Upper lobe of right lung (tissue), 1 donor: ENCODE measurements at places on chromosomes 4 and X. TPM values are rescaled to one million over a fixed set of nuclear protein-coding genes. Genes with fewer than 3 reads are reported as not detected.
A peak's percentile ranks its signal among the peaks of the same experiment; 100 is the strongest.

STIM2 gene
- 36.7 TPM for total RNA-seq

DNA sequence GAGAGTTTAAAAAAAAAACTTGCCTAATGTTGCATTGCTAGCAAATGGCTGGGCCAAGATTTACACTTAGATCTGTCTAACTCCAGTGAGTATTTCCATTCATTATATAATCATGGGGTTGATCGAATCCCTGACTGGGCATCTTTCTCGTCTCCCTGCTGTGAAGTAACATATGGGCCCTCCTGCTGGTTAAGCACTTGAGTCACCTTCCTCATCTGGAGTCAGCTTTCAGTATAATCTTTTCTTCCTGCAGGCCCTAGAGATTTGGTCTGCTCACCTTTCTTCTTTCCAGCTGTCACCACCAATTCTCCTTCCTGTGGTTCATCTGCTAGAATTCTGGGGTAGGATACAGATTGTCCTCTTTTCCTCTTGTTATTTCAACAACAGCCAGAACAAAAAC is 41.6 kb downstream of the TIGD2 start:
- no peaks in the 10 kb centered on the region for H3K27me3 ChIP-seq
- no peaks in the 10 kb centered on the region for H3K4me1 ChIP-seq
- DNase-seq = no peak
- H3K36me3 ChIP-seq = no peaks in the 10 kb centered on the region
- H3K27ac ChIP-seq = no peak overlapping the region
- no peak overlapping the region for H3K4me3 ChIP-seq

DNA sequence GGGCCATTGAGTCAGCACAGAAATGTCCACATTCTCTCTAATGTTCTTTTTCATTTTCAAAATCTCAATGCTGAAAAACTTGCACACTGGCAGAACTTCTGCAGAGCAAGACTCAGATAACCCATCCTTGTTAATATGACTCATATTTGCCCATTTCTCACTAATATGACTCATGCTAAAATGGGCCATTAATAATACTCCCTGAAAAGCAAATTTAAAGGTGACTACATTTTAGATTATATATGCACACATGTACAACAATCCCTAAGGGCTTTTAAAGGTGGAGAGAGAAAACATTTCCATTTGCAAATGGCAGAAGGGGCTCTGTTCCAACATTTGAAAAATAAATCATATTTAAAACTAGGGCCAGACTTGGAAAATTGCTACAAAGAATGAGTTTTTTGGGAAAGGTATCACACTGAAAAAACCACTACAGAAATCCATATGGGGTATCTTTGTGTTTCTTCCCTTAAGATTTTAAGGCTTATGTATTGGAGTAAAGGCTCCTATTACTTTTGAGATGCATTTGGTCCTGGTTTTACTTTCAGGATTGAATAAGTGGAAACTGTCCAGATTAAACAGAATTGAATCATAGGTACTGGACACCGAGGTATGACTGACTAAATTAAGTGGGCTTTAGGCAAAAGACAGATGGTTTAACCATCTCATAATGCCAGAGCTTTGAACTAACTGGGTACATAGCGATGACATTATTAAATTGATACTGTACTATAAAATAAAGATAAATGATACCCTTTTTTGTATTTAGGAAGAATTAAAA is 30.0 kb downstream of the TLR2 start:
- no peak overlapping the region for H3K27ac ChIP-seq
- H3K27me3 ChIP-seq = no peaks in the 10 kb centered on the region
- DNase-seq = no peak
- no peaks in the 10 kb centered on the region for H3K36me3 ChIP-seq
- H3K4me1 ChIP-seq = no peaks in the 10 kb centered on the region

GRCh38 chrX:19705196-19705769 is 182.1 kb downstream of the SH3KBP1 start:
- no peak overlapping the region for H3K4me3 ChIP-seq
- no peaks in the 10 kb centered on the region for H3K36me3 ChIP-seq
- H3K27ac ChIP-seq = no peak overlapping the region
- DNase-seq = no peak
- no peaks in the 10 kb centered on the region for H3K27me3 ChIP-seq

GRCh38 chr4:167906851-167907250 is 185.5 kb upstream of the ANXA10 start:
- H3K36me3 ChIP-seq = no peaks in the 10 kb centered on the region
- DNase-seq = no peak
- no peak overlapping the region for H3K27ac ChIP-seq
- no peaks in the 10 kb centered on the region for H3K27me3 ChIP-seq
- no peaks in the 10 kb centered on the region for H3K4me1 ChIP-seq
- no peak overlapping the region for H3K4me3 ChIP-seq

GRCh38 chr4:59987289-59987688 is 1212.8 kb upstream of the ADGRL3 start:
- no peaks in the 10 kb centered on the region for H3K36me3 ChIP-seq
- no peak overlapping the region for H3K27ac ChIP-seq
- DNase-seq = no peak
- no peaks in the 10 kb centered on the region for H3K27me3 ChIP-seq

COL4A6 gene
- total RNA-seq = 1.8 TPM

RTL5 gene
- 9.2 TPM for total RNA-seq

ZNF280C gene
- total RNA-seq = 5.1 TPM

PDK3 gene
- 19.4 TPM for total RNA-seq

GRCh38 chr4:92362028-92362427 is 58.3 kb downstream of the GRID2 start:
- no peak for DNase-seq
- H3K4me3 ChIP-seq = no peak overlapping the region
- no peaks in the 10 kb centered on the region for H3K4me1 ChIP-seq
- no peaks in the 10 kb centered on the region for H3K27me3 ChIP-seq

- H3K4me1 ChIP-seq = peaks cover 16% of the 10 kb centered on the region
- H3K4me3 ChIP-seq = peak within 1 kb of the TSS; percentile 52
- peaks cover under 1% of the 10 kb centered on the region for H3K36me3 ChIP-seq
- DNase-seq = no peak
Observed at GRCh38 chr4:38804654-38805295, at the start of gene TLR1. TSS of gene TLR1 (minus strand) at chr4:38804791. CDS start at chr4:38798831, 5,960 bp downstream.

DNA sequence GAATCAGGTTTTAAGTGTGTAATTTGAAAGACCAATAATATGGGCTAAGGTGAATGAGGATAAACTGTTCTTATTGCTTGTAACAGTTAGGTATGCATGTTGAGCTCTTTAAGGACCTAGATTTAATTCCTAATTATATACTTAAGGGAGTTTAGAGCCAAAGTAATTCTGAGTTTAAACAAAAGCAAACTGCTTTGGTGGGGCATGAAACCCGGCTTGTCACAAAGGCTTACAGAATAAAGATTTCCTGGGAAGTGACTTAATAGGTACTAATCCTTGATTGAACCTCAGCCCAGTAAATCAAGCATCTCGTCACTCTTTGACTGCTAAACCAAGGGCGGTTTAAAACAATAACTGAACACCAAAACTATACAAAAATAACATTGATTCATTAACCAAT is 1324.2 kb downstream of the RPA4 start:
- H3K4me3 ChIP-seq = no peak overlapping the region
- no peaks in the 10 kb centered on the region for H3K27me3 ChIP-seq
- H3K36me3 ChIP-seq = no peaks in the 10 kb centered on the region
- DNase-seq = no peak
- no peak overlapping the region for H3K27ac ChIP-seq

GRCh38 chr4:56469489-56470210 is 2.2 kb downstream of the SRP72 start:
- H3K4me1 ChIP-seq = peaks cover 22% of the 10 kb centered on the region
- DNase-seq = no peak
- H3K4me3 ChIP-seq = no peak overlapping the region
- no peaks in the 10 kb centered on the region for H3K27me3 ChIP-seq

RNF150 gene
- 2.4 TPM for total RNA-seq

DNA sequence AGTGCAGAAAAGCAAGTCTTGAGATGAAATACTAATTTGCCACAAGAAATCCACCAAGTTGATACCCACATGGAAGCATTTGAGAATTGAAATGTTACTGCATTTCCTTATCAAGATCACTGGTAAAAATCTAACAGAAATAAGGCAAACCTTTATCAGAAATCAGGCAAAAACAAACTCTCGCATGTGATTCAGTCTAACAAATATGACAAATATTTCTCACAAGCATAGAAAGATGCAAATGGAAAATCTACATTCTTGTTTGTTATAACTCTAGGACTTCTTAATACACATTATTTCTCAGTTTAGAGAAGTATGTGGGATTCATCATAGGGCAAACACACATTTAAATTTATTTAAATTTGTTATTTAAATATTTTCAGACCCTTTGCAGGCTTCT is 52.9 kb downstream of the TXK start:
- H3K4me1 ChIP-seq = no peaks in the 10 kb centered on the region
- DNase-seq = no peak

SH3RF1 gene
- 33.8 TPM for total RNA-seq

- DNase-seq = no peak
- H3K27me3 ChIP-seq = no peaks in the 10 kb centered on the region
- H3K4me3 ChIP-seq = no peak overlapping the region
- no peaks in the 10 kb centered on the region for H3K36me3 ChIP-seq
Observed at GRCh38 chr4:96736352-96736889, 896.5 kb downstream of the PDHA2 start.

- H3K36me3 ChIP-seq = no peaks in the 10 kb centered on the region
- H3K4me3 ChIP-seq = no peak overlapping the region
- no peak overlapping the region for H3K27ac ChIP-seq
- no peaks in the 10 kb centered on the region for H3K27me3 ChIP-seq
- DNase-seq = no peak
Observed at GRCh38 chr4:43233321-43233720, 340.8 kb downstream of the GRXCR1 start.

GRCh38 chr4:185470501-185471195 is 885 bp downstream of the CCDC110 start:
- DNase-seq = peak; percentile 81
- peak overlapping the region; percentile 19 for H3K27ac ChIP-seq
- H3K36me3 ChIP-seq = no peaks in the 10 kb centered on the region
- H3K4me1 ChIP-seq = peaks cover 9% of the 10 kb centered on the region
- H3K4me3 ChIP-seq = peak overlapping the region; percentile 62

AMTN gene
- total RNA-seq = not detected

PRKG2 gene
- 8.1 TPM for total RNA-seq

DNA sequence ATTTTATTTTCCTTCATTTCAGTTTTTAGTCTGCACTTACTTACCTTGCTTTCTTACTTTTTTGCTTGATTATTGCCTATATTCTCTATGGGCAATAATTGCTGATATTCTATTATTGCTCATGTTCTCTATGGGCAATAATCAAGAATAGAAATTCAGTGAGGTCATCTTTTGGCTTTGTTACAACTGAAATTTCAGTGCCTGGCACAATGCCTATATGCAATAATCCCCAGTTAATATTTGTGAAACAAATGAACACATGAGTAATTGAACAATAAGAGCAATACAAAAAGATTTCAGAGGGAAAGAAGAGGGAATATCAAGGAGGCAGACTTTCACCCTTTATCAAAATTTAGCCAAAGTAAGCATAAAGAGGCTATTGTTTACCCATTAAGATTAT is 48.6 kb upstream of the ARSJ start:
- no peak for DNase-seq
- H3K27ac ChIP-seq = no peak overlapping the region
- H3K4me3 ChIP-seq = no peak overlapping the region
- no peaks in the 10 kb centered on the region for H3K27me3 ChIP-seq
- no peaks in the 10 kb centered on the region for H3K4me1 ChIP-seq
- no peaks in the 10 kb centered on the region for H3K36me3 ChIP-seq

DNA sequence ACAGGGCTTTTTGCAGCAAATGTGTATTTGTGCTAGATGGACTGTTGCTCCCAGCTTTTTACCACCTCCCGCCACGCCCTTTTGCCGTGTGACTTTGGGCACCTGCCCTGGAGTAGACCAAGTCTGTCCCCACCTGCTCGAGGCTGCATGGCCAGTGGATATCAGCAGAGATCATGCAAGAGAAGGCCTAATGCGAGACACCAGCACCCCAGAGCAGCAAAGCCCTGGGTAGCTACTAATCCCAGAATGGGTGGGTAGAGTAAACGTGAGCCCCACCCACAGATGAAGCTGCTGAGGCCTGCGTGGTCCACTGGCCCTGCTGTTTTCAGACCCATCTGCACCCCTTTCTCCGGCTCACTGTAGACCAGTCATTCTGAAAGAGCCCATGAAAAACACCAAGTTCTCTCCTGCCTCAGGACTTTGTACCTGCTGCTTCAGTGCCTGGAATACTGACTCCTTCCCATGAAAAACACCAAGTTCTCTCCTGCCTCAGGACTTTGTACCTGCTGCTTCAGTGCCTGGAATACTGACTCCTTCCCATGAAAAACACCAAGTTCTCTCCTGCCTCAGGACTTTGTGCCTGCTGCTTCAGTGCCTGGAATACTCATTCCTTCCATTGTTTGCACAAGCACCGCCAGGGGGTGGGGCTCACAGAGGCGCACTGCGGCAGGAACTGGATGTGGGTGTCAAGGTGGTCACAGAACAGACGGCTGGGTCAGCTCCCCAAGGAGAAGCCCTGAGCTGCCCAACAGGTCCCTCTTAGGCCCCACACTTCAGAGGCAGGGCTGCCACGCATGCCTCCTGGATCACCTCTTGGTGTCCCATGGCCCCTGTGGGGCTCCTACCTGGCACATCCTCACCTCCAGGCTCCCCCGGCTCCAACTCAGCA is 5.1 kb upstream of the TNIP2 start:
- no peaks in the 10 kb centered on the region for H3K27me3 ChIP-seq
- H3K27ac ChIP-seq = no peak overlapping the region
- no peaks in the 10 kb centered on the region for H3K4me1 ChIP-seq
- peak; percentile 78 for DNase-seq
- H3K4me3 ChIP-seq = no peak overlapping the region
- no peaks in the 10 kb centered on the region for H3K36me3 ChIP-seq

TLL1 gene
- total RNA-seq = 9.6 TPM

RASL11B gene
- 2.2 TPM for total RNA-seq

MAOB gene
- total RNA-seq = 38.9 TPM

- H3K4me1 ChIP-seq = peaks cover 12% of the 10 kb centered on the region
- no peaks in the 10 kb centered on the region for H3K36me3 ChIP-seq
- no peak for DNase-seq
- peaks cover 76% of the 10 kb centered on the region for H3K27me3 ChIP-seq
- H3K27ac ChIP-seq = no peak overlapping the region
- H3K4me3 ChIP-seq = peak overlapping the region; percentile 53
Observed at GRCh38 chr4:182144626-182145333, 98.4 kb upstream of the TENM3 start.

DNA sequence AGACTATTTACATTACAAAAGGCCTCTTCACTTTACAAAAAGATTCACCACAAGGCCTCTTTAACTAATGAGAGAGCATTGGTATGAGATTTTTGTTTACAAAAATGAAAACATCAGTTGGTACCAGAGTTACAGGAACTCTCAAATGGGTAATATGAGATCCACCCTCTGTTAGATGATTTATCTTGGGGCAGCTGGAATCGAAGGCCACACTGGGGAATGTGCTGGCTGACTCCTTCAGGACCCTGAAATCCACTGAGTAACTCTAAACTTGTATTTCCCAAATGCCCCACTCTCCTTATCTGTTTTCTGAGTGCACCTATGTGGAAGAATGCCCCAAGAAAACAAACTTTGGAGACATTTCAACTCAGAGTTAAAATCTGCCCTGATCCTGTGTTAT is 232.9 kb upstream of the F9 start:
- H3K27ac ChIP-seq = no peak overlapping the region
- DNase-seq = no peak
- H3K27me3 ChIP-seq = no peaks in the 10 kb centered on the region
- no peak overlapping the region for H3K4me3 ChIP-seq
- no peaks in the 10 kb centered on the region for H3K36me3 ChIP-seq
